ENCODE measurements at places on chromosomes 12 and 14.

- no peak for DNase-seq
These were observed 23.4 kb downstream of the COQ6 start for GRCh38 chr14:73973497-73973896.

GRCh38 chr12:31765931-31766330, 37.1 kb upstream of the AMN1 start:
- no peak for DNase-seq

GRCh38 chr12:11075642-11076041, 13.5 kb upstream of the TAS2R46 start:
- no peak for DNase-seq

DNA sequence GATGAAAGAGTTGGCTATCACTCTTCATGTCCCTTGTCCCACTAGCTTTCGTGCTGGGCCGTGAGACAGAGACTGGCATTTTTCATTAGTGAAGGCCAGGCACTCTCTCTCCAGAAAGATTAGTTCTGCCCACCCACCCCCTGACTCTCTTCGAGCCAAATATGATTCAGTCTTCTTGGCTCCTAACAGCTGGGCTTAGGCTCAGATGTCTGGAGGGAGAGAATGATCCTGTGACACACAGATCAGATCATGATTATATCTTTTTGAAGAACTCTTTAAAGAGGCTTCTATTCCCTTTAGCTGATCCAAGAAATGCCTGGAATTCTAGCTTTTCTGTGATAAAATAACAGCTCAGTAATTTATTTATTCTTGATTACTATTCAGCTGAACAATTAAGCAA, 5.2 kb upstream of the GNG2 start:
- DNase-seq = no peak

GRCh38 chr14:101117543-101117942, 214.0 kb upstream of the RTL1 start:
- DNase-seq = no peak

GRCh38 chr14:53380052-53380866, 227.1 kb upstream of the DDHD1 start:
- no peak for DNase-seq

GRCh38 chr12:89733579-89734201, 25.1 kb upstream of the ATP2B1 start:
- DNase-seq = no peak

All from stimulated activated CD4-positive, alpha-beta T cell treated with anti-CD3 and anti-CD28 coated beads, TNF-alpha, amount 100 ng/mL, for 24 hours (primary cell).